ENCODE measurements at places on chromosomes 6 and 20.
A peak's percentile ranks its signal among the peaks of the same experiment; 100 is the strongest.

GRCh38 chr6:101401792-101402621, 8.5 kb downstream of the GRIK2 start:
- peak; percentile 78 for DNase-seq

DNA sequence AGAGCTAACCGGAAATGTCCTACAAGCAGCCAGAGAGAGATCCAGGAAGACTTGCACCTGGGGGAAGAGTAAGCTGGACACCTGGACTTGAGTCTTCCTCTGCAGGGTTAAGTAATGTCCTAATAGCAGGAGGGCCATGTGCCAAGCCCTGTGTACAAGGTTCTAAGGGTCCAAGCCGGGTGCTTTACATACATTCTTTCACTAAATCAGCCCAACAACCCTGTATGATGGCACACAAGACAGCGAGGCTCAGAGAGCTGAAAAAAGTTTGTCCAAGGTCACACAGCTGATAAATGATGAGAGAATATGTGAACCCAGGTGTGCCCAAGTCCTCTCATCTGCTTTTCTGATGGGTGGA, 215.1 kb upstream of the CDYL start:
- no peak for DNase-seq

DNA sequence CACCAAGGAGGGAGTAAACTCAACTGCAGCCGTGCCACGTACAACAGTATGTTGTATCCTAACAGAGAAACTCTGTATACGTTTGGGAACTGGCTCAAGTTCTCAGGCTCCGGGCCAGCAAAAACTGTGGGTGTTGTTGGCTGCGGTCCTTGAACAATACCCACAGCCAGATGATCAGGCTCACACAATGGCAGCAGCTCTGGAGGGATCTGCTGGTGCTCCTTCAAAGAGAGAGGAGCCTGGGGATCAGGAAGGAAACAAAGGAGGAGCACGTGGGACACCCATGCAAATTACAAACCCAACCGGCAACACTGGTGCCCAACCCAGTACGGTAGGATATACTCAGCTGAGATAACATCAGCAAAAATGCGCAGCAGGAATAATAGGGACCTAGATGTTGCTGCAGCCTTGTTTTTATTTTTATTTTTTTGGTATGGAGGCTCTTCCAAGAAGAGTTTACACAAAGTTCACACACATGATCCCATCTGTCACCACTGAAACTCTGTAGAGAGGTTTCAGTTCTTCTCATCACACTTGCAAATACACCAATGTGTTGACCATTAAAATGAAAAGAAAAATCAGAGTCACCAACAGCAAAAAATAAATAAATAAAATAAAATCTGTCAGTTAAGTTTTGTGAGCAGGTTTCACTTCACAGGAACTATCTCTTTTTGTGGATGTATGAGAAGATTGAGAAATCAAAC, 41.2 kb upstream of the PDE10A start:
- DNase-seq, result no peak

- DNase-seq, result no peak
These were observed 41.7 kb downstream of the PHF3 start for GRCh38 chr6:63677282-63677681.

DNA sequence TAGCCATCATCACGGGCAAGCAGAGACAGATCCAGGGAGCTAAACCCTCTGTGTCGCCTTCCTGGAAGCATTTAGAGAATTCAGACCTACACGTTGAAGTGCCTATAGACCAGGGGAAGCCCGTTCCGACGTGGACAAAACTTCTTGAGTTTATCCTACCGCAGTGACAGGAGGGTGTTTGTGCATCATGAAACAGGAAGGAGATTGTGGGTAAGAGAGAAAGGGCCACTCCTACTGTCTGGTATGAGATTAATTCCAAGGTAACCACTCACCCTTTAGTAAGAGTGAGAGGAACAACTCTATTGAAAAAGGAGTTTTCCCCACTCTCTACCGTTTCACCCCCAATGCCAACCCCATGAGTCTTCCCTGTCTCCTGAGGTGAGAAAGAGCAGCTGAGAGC, 133.7 kb downstream of the TFAP2C start:
- no peak for DNase-seq

GRCh38 chr6:47145212-47145611, 103.1 kb upstream of the ADGRF1 start:
- DNase-seq, result no peak

DNA sequence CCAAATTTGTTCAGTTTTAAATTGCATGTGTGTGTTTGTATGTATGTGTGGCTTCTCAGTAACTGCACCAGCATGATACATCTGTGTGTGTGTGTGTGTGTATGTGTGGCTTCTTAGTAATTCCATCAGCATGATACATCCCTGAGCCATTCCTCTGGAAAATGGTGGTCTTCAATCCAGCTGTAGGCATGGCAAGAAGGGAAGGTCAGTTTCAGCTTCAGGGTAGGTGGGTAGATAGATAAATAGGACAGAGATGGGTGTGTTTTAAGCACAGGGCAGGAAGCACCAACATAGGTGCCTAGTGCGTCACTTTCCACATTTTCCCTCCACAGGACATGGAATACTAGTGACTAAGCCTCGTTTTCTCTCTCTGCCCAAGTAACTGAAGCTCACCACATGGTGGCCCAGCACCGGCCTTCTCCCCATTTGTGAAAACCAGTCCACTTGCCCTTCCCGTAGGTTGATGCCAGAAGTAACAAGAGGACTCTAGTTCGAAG, 82.9 kb downstream of the RPP40 start:
- DNase-seq, result no peak

- DNase-seq, result no peak
These were observed 215.0 kb upstream of the RIN2 start for GRCh38 chr20:19543101-19543500.

DNA sequence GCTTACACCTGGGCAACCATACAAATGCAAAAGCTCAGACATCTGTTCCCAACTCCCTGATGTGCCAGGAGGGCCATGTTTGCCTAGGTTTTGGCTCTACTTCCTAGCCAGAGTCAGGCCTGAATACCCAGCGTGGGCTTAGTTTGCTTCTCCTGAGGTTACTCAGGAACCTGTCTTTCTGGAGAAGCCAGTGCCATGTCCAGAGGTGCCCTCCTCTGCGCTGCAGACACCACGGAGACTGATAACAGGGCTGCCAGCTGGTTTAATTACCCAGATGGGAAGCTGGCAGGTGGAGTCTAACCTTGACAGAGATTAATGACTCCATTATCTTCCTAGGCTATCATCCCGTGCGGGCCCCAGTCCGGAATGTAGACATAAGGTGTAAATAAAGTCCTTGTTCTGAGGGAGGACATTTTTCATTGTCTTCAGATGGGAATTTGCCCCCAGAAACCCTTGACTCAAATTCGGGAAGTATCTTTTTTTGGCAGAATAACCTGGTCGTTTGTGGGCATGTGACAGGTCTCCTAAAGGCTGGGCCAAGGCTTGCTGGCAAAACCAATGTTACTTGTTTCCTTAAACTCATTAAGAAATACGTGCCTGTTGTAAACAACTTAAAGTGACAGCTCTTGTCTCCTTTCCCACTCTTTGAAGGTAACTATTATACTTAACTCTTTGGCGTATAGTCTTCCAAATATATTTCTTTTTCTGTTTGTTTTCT, 29.2 kb upstream of the ZNFX1 start:
- DNase-seq, result no peak

Measured in glutamatergic neuron (in vitro differentiated cells).